ENCODE measurements at places on chromosomes 4 and X. TPM values are rescaled to one million over a fixed set of nuclear protein-coding genes. Genes with fewer than 3 reads are reported as not detected.
A peak's percentile ranks its signal among the peaks of the same experiment; 100 is the strongest.

- DNase-seq: no peak
Measured at GRCh38 chr4:15781427-15782095, 3.4 kb downstream of the CD38 start.

DNA sequence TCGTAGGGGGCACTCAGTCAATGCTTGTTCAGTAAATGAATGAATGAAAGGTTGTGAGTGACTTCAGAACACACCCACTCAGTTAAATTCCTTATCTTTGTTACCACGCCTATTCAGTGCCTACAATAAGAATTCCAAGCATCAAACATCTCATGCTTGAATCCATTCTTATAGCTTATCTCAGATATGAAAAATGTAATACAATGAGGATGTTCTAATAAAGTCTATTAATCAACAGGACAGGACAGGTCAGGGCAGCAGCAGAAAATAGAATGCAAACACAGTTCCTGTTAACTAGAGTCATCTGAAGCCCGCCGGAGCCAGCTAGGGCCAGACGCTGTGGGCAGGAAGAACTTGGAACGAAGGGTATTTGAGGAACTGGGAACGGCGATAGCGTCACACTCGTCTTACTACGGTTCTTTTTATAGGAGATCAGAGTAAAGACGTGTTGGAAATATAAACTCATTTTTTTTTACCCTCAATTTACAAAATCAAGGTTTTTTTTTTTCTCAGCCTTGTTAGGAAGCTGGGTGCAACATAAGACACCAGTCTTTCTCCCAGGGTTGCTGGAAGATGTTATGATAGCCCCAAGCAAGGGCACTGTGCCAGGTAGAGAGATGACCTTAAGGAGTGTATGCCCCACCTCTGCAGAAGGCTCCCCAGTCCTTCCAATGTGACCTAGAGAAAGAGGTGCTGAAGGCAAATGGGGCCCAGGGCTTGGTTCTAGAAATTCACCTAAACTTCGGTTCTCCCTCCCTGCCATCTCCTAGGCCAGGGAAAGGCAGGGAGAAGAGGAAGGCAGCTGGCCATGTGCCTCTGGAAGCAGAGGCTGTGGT is 48.3 kb downstream of the SEL1L3 start:
- peak; percentile 67 for DNase-seq

The SOD3 gene
- not detected for total RNA-seq

DNA sequence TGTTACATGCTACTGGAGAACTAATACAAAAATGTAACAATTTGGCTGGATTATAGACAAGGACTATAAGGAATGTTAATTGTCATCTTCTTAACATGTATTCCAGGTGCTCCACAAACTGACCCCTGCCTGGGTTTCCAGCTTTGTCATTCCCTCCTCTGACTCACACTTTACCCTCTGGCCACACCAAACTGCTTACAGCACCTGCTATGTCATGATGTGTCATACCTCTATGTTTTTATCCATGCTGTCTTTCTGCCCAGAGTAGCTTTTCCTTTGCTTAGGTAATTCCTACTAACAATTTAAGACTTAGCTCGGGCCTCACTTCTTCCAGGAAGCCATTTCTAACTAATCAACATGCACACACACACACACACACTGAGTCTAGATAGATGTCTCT is 14.0 kb upstream of the SHROOM4 start:
- peak; percentile 12 for DNase-seq

The ARX gene
- total RNA-seq: not detected

The KDR gene
- 145 TPM for total RNA-seq

- no peak for DNase-seq
Measured at GRCh38 chrX:131675596-131676194, 131.8 kb downstream of the OR13H1 start.

- DNase-seq: no peak
Measured at GRCh38 chr4:183468210-183469095, 24.0 kb downstream of the CDKN2AIP start.
